Activated gamma-delta T cell treated with Interleukin-2 at 50 U/mL for 16 hours (primary cell): ENCODE measurements at places on chromosomes 6 and 20.

- no peak for DNase-seq
These were observed 108.6 kb downstream of the DLL1 start for GRCh38 chr6:170182093-170182780.

DNA sequence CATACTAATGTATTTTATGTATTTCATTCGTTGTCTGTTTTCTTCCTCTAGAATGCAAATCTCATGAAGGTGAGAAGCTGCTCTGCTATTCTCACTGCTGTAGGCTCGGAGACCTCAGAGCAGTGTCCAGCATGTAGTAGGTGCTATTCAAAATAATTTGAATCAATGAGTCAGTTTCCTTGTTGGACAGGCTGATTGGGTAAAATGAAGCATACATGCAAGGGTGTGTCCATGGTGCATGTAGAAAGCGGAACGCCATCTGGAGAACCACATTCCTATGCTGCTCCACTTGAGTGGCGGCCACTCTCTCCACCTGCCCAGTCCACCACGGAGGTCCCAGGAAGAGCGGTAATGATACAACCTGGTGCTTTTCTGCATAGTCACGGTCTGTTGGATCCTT, 412.1 kb downstream of the QKI start:
- DNase-seq = no peak

GRCh38 chr6:42774201-42774600, 7.7 kb upstream of the BICRAL start:
- DNase-seq = no peak

DNA sequence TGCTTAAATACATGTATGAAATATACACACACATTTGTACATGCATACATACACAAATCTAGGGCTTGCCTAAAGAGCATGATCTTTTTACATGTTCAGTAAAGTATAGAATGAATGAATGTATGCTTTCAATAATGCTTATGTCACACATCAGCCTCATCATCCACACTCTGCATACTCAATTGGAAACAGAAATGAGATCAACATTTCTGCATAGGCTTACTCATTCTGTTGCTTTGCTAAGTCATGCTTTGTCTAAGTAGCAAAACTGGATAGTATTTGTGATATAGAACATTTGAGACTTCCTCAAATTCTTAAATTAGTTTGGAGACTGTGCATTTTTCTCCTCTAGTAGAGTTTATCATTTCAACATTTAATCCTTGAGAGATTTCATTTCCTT, 343.3 kb downstream of the ADGRB3 start:
- no peak for DNase-seq

DNA sequence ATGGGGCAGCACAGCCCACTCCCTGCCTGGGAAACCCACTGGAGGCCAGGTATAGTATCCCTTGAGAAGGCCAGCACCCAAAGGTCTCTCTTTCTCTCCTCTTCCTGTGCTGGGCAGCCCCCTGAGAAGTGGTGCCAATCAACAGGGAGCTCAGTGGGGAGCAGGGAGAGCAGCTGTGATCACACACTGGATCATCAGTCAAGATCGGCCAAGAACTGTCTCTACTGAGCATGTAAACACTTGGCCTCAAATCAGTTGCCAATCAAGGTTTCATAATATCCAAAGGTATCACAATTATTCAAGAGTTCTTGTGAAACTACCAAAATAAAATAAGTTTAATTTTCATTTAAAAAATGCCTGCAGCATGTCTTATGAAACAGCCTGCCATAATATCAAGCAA, 18.8 kb downstream of the MRPL14 start:
- no peak for DNase-seq

DNA sequence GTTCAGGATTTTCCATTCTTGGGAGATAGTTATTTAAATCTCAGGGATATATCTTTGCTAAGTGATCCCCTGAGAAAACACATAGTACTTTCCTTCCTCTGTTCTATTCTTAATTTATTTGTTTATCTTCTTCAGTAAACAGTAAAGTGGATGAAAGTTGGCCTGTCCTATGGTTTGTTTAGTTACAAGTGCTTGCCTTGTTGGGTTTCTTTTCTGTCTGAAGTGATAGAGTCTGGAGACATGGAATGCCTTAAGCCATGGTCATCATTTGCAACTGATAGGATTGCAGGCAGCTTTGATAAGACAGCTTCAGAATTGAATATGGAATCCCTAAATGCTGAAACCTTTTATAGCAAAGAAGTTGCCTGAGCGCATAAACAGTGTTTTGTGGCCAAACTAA, 4.9 kb downstream of the ADGRG6 start:
- DNase-seq = no peak

GRCh38 chr6:155030148-155030720, 35.1 kb downstream of the TIAM2 start:
- DNase-seq = no peak

- DNase-seq = no peak
These were observed 5.0 kb downstream of the GCNT2 start for GRCh38 chr6:10526156-10526555.

GRCh38 chr20:59346061-59346460, 45.6 kb downstream of the EDN3 start:
- DNase-seq = no peak
